ENCODE measurements at places on chromosomes 1 and 21.
A peak's percentile ranks its signal among the peaks of the same experiment; 100 is the strongest.

- ATAC-seq: peak; percentile 85
These were observed 20.7 kb upstream of the ATP1A1 start for GRCh38 chr1:116352349-116352813.

- ATAC-seq: no peak
These were observed 875.8 kb downstream of the USP25 start for GRCh38 chr21:16605597-16605996.

DNA sequence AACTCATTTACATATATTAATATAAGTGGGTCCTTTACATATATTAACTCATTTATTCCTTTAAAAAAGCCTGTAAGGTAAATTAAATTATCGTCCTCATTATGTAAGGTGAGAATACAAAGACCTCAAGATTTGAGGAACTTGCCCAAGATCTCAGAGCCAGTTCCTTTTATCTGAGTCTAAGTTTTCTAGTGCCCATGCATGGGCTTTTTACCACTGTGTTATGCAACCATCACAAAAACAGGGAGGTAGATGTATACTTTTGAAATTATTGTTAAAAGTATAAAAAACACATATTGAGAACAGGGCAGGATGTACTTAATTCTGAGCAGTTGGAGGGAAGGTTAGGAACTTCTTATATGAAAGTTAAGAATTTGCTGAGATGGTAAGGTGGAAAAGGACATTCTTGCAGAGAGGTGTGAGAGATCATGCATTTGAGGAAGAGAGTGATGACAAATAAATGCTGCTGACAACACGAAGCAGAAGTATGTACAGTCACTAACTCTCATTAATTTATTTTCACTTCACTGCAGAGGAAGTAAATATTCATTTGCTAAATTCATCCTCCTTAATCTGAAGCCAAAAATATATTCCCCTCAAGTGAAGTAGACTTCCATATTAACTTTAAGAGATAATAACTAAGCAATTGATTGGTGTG, 28.9 kb upstream of the LYPLAL1 start:
- no peak for ATAC-seq

DNA sequence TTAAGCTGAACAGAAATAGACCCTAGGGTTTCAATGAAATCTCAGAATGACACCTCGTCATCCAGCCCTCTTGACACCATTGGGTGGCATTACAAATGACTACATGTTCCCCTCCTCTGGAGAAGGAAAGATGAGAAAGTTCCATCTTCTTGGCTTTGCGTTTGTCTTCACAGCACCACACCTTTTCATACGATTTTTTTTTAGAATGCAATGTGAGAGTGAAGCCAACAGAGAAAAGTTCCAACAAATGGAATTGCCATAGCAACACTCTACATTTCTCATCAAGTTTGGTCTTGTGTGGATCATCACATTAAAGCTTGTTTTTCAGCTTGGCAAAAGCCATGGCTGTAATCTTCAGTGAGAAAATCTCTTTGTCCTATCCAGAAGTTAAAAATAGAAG, 183.4 kb upstream of the SNX7 start:
- ATAC-seq: no peak

DNA sequence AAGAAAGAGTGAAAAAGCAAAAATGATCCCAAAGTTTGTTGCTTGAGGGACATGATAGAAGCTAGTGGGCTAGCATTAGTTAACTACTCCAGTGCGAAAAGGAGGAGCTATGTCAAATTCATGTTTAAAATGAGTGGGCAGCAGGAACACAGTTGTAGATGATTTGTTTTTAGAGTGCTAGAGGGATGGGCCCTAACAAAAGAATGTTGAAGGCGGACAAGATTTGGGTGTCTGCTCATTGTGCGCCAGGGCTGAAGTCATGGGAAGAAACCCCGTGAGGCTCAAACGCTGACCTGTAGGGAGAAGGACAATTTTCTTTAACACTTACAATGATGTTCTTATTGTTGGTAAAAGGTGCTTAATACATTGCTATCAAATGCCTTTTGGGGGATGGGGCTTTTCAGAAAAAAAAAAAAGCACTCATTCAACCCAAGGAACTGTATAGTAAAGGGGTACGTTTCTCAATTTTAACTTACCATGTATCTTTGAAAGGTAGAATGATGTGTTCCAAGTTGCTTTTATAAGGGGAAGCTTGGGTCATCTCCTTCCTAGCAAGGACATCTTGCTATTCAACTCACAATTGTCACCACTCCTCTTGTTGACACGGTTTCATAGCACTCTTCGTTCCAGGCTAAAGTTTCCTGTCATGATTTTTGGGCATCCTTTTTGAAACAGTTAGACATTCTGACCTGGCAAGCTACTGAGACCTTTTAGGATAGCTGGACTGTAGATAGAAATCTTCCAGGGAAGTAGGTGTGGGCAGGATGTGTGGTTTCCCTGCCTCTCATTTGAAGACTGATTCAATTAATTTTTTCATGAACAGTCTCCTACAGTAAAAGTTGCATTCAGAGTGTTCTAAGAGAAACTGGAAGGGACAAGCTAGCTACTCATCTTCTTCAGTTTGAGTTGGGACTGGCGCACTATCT, 53.0 kb upstream of the CNN3 start:
- ATAC-seq: no peak

DNA sequence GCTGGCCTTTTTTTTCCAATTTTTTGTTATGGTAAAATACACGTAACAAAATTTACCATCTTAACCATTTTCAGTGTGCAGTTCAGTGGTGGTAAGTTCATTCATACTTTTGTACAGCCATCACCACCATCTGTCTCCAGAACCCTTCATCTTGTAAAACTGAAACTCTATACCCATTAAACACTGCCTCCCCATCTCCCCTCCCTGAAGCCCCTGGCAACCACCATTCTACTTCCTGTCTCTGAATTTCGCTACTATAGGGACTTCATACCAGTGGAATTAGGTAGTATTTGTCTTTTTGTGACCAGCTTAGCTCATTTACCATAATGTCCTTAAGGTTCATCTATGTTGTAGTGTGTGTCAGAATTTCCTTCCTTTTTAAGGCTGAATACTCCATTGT, 8.7 kb downstream of the PKNOX1 start:
- ATAC-seq: peak; percentile 40

DNA sequence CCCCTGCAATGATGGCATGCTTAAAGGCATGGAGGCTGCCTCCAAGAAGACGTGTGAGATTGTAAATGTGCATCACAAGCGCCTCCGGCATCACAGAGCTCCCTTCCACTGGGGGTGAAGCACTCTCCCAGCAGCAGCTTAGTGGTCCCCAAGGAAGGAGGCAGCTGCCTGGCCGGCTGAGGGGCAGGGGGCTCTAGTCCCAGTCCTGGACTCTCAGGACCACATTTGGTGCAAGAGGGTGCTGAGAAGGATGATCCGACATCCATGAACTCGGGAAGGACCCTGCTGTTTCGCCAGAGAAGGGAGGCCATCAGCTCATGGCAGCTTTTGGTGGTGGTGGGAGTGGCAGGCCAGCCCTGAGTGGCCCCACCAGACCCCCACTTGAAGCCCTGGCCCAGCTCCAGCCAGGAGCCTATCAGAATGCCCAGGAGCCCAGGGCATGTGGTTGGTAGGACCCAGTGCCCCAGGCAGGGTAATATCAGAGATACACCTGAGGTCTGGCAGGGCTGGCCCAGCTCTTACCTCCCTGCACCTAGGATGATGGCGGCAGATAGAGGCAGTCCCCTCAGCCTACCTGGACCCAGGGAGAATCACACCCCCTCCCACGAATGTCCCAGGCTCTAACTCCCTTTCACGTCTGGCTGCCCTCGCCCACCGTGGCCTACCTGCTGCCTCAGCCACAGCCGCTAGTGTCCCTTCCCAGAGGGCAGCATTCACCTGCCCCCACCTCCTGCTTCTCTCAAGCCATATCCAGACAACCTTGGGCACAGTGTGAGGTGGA, 2.4 kb upstream of the WNT9A start:
- ATAC-seq: no peak

DNA sequence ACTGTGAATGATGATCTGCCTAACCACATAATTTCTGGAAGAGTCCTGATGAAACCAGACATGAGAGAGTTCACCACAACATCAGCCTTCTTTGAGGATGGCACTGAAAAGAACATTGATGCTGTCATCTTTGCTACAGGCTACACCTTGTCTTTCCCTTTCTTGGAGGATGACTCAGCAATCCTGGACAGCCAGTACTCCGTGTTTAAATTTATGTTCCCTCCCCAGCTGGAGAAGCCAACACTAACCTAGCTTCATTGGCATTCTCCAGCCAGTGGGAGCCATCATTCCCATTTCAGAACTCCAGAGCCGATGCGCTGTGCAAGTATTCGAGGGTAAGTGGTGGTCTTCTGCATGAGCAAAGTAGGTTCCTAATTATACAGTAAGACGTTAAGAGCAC, 164.1 kb upstream of the POGK start:
- no peak for ATAC-seq

GRCh38 chr1:165431079-165431478, 13.8 kb downstream of the RXRG start:
- ATAC-seq: peak; percentile 72

DNA sequence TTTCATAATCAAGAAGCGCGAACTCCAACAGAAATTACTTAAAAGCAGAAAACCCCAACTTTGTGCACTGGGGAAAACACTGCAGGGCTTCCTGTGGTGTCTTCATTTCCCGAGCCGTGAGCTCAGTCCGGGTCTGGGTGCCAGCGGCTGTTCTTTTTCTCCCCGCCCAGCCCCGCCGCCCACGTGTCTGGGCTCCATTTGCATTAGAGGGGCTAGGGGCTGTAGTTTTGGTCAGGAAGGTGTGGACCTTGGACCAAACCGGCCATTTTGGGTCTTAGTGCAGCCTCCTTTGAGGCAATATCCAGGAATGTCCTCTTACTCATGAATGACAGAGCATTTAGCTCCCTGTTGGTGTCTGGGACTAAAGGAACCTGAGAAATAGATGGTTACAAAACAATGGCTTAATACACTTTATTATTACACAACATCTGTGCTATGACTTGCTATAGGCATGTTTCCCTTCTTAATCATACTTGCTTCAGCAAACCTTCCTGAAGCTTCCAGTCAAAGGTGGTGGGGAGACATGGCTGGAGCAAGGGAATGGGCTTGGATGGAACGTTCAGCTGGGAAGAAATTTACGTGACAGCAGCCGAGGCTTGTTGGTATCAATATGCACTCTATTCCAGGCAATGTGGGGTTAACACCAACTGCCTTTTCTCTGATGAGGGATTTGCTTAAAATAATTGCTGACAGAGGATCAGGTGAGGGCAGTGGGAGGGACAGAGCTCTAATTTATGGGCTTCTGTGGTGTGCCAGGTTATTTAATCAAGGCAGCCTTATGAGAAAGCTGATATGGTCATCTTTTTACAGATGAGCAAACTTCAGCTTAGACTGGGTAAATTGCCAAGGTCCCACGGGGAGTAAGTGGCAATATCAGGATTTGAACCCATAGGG, 1.1 kb downstream of the AGTRAP start:
- peak; percentile 51 for ATAC-seq

DNA sequence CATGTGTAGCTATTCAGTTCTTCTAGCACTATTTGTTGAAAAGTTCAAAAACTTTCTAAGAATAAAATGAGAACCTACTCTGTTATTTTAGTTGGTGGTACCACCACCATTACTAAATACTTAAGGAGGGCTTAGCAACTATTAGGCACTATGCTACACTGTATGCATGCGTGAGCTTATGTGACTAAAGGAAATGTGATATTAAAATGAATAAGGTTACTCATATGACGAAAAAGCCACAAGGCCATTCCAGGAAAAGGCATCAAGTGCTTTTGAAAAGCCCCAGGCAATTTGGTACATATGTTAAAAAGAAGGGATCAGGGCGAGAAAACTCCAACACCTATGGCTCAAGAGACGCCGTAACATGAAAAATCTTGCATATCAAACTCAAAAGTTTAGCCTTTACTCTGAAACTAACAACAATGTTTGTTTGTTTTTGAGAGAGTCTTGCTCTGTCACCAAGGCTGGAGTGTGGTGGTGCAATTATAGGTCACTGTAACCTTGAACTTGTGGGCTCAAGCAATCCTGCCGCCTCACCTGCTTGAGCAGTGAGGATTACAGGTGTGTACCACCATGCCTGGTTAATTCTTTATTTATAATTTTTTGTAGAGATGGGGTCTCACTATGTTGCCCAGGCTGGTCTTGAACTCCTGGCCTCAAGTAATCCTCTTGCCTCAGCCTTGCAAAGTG, 42.5 kb downstream of the EPRS1 start:
- peak; percentile 78 for ATAC-seq

- no peak for ATAC-seq
These were observed 97.3 kb downstream of the PLA2G4A start for GRCh38 chr1:186925881-186926669.

GRCh38 chr1:156692925-156693847, 12.2 kb downstream of the CRABP2 start:
- no peak for ATAC-seq

DNA sequence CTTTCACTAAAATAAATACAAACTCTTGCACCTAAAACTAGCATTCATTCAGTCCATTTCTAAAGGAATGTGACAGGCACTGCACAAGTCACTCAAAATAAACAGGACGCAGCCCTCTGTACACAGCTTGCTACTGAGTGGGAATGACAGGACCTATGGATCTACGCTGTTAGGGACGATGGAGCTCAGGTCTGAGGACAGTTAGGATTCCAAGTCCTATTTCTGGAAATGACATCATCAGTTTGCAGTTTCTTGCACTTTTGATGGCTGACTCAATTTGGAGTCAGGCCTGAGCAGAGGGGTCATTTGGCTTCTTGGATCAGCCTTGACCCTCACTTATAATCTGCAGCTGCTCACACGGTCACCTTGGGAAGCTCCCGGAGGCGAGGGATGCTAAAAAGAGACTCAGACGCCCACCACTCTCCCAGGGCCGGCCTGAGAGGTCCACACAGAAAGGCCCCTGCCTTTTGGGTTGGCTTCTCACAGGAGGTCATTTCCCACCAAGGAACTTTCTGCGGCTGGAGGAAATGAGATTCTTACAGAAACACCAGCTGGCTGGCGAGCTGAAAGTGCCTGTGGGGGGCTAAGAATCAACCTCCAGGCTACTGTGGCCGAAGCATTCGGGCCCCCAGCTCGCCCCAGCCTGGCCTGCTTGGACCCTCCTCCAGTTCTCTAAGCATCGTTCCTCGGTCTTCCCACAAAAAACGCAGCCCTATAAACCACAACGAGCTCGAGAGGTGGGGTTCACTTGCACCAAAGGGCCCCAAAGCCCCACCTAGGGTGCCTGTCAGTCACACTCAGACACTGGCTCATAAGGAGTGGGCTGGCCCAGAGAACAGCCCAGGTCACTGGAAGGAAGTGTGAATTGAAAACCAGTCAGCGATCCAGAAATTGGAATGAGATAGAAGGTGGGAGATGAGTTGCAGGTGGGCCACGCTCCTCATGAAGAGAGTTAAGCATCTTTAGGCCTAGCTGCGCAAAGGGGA, 8.9 kb upstream of the PDE9A start:
- no peak for ATAC-seq

GRCh38 chr1:206463911-206464310, 6.4 kb upstream of the IKBKE start:
- ATAC-seq: no peak
